ENCODE measurements at places on chromosomes 4 and X. TPM values are rescaled to one million over a fixed set of nuclear protein-coding genes. Genes with fewer than 3 reads are reported as not detected.

Gene SOX3
- total RNA-seq: not detected

Gene NLRP2B
- total RNA-seq: not detected

Gene BANK1
- total RNA-seq: 0.05 TPM

Gene MAP3K15
- total RNA-seq: 2.5 TPM

Gene KCTD8
- not detected for total RNA-seq

Gene POLN
- total RNA-seq: 0.75 TPM

Gene SSX4
- not detected for total RNA-seq

Gene GPR101
- not detected for total RNA-seq

Gene IL2RG
- total RNA-seq: not detected

Gene MGARP
- total RNA-seq: 0.32 TPM

Gene FDCSP
- not detected for total RNA-seq

Gene SLC10A7
- total RNA-seq: 10.6 TPM

Gene FRAS1
- total RNA-seq: 1.7 TPM

Gene BRS3
- not detected for total RNA-seq

Gene PPP4R3C
- not detected for total RNA-seq

Gene FGF2
- 51.4 TPM for total RNA-seq

Gene FGF13
- total RNA-seq: 55.3 TPM

Gene RRH
- total RNA-seq: not detected

Gene LRP2BP
- total RNA-seq: 0.27 TPM

Gene TLR7
- total RNA-seq: not detected

Gene ARHGEF9
- total RNA-seq: 12.2 TPM

Gene BGN
- 2.0 TPM for total RNA-seq

Gene GAGE12J
- total RNA-seq: not detected

Gene FANCB
- 6.4 TPM for total RNA-seq

Gene SRD5A3
- 14.3 TPM for total RNA-seq

Gene DDX60
- 5.3 TPM for total RNA-seq

Gene MAOA
- total RNA-seq: 18.2 TPM
